ENCODE measurements at places on chromosomes 16 and 17.

DNA sequence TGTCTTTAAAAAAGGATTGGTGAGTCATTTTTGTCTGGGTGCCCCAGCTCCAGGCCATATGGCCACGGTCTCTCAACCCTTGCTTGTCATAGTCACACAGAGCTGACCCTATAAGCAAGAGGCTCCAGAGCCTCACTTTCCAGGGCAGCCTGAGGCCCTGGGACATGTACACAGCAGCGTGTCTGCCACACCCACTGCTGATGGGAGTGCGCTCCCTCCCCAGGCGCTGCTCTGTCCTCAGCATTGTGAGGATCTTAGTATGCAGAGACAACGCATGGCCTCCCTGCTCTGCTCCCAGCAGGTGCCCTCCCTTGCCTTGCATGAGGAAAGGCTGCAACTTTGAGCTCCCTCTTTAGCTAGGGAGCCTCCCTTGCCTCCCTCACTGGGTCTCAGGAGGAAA is 80.8 kb upstream of the CRHR1 start:
- no peak for DNase-seq

GRCh38 chr17:42321555-42321954 is 33.3 kb downstream of the STAT5A start:
- DNase-seq = no peak

- peak; percentile 68 for DNase-seq
These were observed at the start of gene PSMB10 for GRCh38 chr16:67936124-67936879. Gene PSMB10 (minus strand): TSS chr16:67936850. CDS start chr16:67936749, 101 bp downstream.

DNA sequence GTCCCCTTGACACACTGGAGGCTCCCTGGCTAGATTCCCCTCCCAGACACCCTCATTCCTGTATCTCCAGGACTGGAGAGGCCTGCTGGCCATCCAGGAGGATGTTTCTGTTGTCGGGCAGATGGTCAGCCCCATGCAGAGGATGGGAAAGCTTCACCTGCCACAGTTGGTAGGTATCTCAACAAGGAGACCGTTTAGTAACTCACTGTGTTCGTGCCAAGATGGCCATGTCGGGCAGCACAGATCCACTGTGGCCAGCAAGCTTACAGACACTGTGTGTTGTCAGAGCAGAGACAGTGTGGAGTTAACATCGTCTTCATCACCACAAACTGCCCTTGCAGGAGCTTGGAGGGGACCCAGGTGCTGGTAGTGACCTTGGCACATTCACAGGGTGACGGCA is 390.9 kb downstream of the SEC14L1 start:
- DNase-seq = peak; percentile 8

DNA sequence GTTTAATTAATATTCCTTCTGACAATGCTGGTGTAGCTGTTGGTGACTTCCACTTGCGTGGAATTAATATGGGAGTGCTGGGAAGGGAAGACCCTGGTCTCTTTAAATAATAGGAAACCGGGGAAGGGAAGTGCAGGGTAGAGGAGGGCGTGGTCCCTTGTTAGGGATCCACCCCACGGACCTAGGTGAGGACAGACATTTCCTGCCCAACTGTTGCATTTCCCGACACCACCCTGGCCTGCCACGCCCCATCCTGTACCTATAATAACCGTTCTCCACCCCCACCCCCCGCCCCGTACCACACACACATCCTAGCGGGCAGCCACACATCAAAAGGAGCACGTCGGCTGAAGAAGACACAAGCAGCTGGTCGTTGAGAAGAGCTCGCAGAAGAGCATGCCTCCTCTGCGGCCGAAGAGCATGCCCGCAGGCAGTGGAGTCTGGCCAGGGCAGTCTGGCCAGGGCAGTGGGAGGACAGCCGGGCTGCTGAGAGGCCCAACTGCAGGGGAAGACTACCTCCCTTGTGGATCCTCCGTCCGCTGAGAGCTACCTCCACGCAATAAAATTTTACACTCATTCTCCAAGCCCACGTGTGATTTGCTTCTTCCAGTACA is 36.8 kb upstream of the MMD start:
- no peak for DNase-seq

- DNase-seq = no peak
These were observed 51.5 kb upstream of the ZNF469 start for GRCh38 chr16:88330971-88331890.

GRCh38 chr17:68909066-68909465 is 46.1 kb downstream of the ABCA8 start:
- DNase-seq = no peak

GRCh38 chr16:64391063-64391600 is 730.7 kb downstream of the CDH11 start:
- DNase-seq = no peak

- DNase-seq = no peak
These were observed 80.3 kb downstream of the FTO start for GRCh38 chr16:53784291-53784690.

GRCh38 chr17:82134101-82134500 is 36.1 kb upstream of the FASN start:
- no peak for DNase-seq

- DNase-seq = no peak
These were observed 91.6 kb upstream of the C17orf78 start for GRCh38 chr17:37284191-37284590.

Data from activated T-cell treated with anti-CD3 and anti-CD28 coated beads, Interleukin-2, amount 50 U/mL, for 1 hour (primary cell).